ENCODE measurements at places on chromosomes 4 and X. TPM values are rescaled to one million over a fixed set of nuclear protein-coding genes. Genes with fewer than 3 reads are reported as not detected.

DNA sequence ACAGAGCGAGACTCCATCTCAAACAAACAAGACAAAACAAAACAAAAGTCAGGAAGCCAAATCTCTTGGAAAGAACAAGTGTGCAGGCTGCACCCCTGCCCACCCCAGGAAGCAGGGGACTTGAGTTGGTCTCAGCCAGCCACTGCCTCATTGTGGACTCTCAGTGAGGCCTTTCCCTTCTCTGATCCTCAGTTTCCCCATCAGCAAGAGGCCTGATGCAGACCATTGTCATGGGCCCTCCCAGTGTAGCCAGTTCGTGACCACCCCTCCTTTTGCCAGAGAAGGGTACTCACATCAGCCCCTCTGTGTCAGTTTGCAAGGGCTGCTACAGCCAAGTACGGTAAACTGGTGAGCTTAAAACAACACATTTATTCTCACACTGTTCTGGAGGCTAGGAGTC is 48.9 kb upstream of the MAMLD1 start:
- DNase-seq = no peak

GRCh38 chrX:68199062-68199848 is 234.0 kb downstream of the OPHN1 start:
- DNase-seq = no peak

DNA sequence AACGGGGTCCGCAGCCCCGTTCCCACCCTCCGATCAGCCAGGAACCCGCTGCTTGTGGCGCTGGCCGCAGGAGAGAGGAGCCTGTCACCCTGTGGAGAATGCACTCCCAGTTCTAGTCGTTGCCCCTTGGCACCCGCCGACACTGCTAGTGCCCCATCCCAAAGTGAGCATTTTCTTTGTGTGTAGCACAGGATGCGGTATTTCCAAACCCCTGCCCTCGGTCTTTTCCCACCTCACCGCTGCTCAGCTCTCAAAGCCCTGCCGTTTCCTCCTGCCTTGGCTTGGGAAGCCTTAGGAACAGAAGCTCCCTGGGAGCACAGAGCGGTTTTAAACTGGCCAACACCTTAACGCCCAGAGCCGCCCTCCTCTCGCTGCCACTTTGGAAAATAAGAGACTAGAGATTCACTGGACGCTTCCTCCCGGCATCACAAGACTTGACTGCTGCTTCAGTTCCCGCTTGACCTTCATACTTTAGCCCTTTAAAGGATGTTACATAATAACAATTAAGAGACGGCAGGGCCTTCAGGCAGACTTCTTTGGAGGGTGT is 772 bp downstream of the CYP4V2 start:
- DNase-seq = peak; percentile 56

DNA sequence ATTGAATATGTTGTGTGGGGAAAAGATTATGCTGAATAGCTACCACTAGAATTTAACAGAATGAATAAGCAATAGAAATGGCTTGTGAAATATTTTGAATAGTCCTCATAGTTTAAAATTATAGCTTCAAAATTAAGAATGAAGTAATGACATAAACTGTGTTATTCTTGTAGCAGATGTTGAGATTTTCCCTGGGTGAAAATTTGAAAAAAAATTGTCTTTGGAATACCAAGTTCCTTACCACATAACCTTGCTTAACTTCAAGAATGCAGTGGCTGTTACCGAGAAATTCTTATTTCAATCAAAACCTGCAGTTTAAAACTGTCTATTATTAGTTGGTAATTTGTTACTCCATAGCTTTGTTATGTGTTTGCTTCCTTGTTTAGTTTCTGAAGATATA is 1268.6 kb downstream of the RAPGEF2 start:
- DNase-seq = no peak

GRCh38 chr4:173076903-173077634 is 91.5 kb upstream of the GALNT7 start:
- DNase-seq = no peak

- no peak for DNase-seq
Observed at GRCh38 chr4:139441029-139441428, 12.9 kb upstream of the RAB33B start.

GRCh38 chr4:7719354-7720174 is 220.1 kb downstream of the AFAP1 start:
- DNase-seq = peak; percentile 56

The SMIM10 gene
- 15.3 TPM for total RNA-seq

Data from tibial nerve (tissue), 4 donors.